ENCODE measurements at places on chromosomes 7 and 10.

GRCh38 chr10:3700531-3701076, 84.4 kb downstream of the KLF6 start:
- DNase-seq, result no peak

GRCh38 chr7:44776211-44776610, 20.3 kb upstream of the PPIA start:
- no peak for DNase-seq

GRCh38 chr10:78419481-78420265, 386.0 kb downstream of the RPS24 start:
- DNase-seq, result no peak

DNA sequence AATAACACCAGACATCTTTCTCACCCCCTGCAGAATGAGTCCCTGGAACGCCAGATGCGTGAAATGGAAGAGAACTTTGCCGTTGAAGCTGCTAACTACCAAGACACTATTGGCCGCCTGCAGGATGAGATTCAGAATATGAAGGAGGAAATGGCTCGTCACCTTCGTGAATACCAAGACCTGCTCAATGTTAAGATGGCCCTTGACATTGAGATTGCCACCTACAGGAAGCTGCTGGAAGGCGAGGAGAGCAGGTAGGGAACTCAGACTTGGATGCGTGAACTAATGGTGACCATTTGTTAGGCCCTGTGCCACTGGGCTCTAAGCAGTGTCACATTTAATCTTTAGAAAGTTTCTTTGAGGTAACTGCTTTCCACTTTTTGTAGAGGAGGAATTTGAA, 7.1 kb downstream of the VIM start:
- DNase-seq, result no peak

GRCh38 chr7:46776790-46777189, 805.1 kb downstream of the TNS3 start:
- DNase-seq, result no peak

DNA sequence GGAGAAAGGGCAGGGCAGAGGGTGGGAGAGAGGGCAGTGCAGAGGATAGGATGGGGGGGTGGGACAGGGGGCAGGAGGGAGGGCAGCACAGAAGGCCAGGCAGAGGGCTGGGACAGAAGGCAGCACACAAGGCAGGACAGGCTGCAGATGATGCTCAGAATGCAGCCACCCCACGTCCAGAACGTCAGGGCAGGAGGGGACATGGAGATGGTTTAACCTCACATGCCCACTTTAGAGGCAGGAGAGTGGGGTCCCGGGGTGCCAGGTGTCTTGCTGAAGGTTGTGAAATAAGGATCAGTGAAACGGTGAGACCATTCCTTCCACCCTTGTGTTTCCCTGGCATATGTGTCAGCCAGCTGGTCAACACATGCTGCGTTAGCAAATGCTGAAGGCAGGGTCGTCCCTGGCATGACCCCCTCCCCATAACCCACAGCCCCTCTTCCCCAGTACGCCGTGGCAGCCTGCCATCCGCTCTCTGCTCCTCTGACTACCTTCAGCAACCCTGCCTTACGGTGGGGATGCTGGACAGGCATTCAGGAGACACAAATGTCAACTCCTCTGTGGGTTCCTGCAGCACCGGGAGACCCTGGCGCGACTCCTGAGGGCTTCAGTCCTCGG, 592.1 kb downstream of the DNAJB6 start:
- no peak for DNase-seq

DNA sequence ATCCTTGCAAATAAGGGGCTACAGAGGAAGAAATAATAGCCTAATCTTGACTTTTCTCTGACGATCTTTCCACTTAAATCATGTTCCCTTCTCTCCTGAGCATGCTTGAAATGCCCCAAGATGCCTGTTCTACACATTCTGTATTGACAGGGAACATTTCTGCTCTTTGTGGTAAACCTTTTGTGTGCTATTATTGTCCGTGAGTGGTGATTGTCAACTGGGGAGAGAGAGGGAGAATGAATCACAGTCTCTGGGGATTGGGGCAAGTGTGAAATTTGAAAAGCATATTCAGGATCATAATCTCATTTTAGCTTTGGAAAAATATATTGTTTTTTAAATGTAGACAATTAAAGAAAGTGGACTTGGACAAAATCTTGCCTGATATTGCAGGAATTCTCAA, 20.6 kb downstream of the UBTD1 start:
- no peak for DNase-seq

- no peak for DNase-seq
These were observed 49.6 kb downstream of the KAT6B start for GRCh38 chr10:74875966-74876365.
